ENCODE measurements at places on chromosomes 4 and X. TPM values are rescaled to one million over a fixed set of nuclear protein-coding genes. Genes with fewer than 3 reads are reported as not detected.

Gene SEC24D
- 132 TPM for total RNA-seq

Gene G3BP2
- 50.1 TPM for total RNA-seq

Gene ZXDB
- 15.6 TPM for total RNA-seq

Gene AWAT2
- not detected for total RNA-seq

Gene TACR3
- not detected for total RNA-seq

Gene DGAT2L6
- total RNA-seq = not detected

Gene CDS1
- total RNA-seq = 62.6 TPM

Gene FRYL
- total RNA-seq = 66.4 TPM

Gene PDZD11
- 172 TPM for total RNA-seq

Gene ZNF81
- total RNA-seq = 10.5 TPM

Gene CNGA1
- 2.8 TPM for total RNA-seq

Gene C4orf54
- not detected for total RNA-seq

Gene FAM133A
- not detected for total RNA-seq

Gene GRIA2
- 15.2 TPM for total RNA-seq

Gene MPP1
- 8.0 TPM for total RNA-seq

Gene ADH7
- total RNA-seq = 1.3 TPM

Gene DMP1
- not detected for total RNA-seq

Gene GDPD2
- total RNA-seq = not detected

Gene BEX3
- total RNA-seq = 28.6 TPM

Gene TCEAL2
- total RNA-seq = 7.6 TPM

Gene HSFX2
- 1.7 TPM for total RNA-seq

Gene GATA1
- not detected for total RNA-seq

Gene SLC39A8
- 14.6 TPM for total RNA-seq

Gene REELD1
- total RNA-seq = not detected

Gene SPP1
- 12.7 TPM for total RNA-seq

Gene CENPVL1
- total RNA-seq = not detected

Gene KCTD8
- total RNA-seq = 4.0 TPM

Gene ARL9
- 0.55 TPM for total RNA-seq

Gene COL4A5
- 26.1 TPM for total RNA-seq

Gene BMX
- not detected for total RNA-seq

Gene C4orf50
- total RNA-seq = not detected

Gene ARHGAP36
- not detected for total RNA-seq

Gene USP17L30
- not detected for total RNA-seq

Gene PABPC5
- total RNA-seq = 0.87 TPM

Gene TECRL
- not detected for total RNA-seq

Gene HSFX4
- not detected for total RNA-seq

Gene ATP2B3
- not detected for total RNA-seq

Gene RBM46
- not detected for total RNA-seq

Gene TNIP2
- 59.6 TPM for total RNA-seq

Gene CYP4V2
- 13.6 TPM for total RNA-seq

Gene CCKAR
- not detected for total RNA-seq
